NCI-H526 (cell line): ENCODE measurements at places on chromosomes 6 and 20.

DNA sequence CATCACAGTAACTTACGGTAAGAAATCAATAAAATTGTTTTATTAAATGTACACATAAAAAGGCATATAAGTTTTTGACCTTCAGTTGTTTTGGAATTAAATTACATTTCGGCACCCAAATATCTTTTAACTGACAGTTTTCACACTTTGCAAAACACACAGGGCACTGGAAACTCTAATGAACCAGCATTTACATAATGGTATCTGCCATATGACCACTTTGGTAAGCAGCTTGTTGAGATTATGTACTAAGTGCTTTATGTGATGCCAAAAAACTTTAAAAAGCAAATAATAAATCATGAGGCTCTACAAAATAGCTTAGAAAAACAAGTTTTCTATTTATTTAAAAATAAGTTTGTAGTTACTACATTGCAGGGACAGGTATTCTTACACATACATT lies 68.2 kb downstream of the IRAK1BP1 start:
- DNase-seq = no peak

DNA sequence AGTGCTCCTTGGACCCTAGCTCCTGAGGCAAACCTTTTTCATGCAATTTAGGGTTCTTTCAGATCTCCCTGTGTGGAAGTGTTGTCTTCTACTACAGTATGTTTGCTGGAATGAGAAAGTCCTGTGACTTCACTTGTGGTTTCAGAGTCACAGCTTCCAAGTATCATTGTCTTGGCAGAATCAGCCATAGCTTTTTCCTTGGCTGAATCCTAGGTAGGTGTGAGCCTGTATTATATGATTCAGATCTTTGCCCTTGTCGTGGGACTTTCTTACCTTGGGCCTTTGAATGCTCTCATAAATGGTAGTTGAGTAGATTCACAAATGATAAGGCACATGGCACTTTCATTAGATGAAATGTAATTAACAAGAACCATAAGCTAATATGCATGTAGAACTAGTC lies 16.5 kb downstream of the CARMIL1 start:
- no peak for DNase-seq

DNA sequence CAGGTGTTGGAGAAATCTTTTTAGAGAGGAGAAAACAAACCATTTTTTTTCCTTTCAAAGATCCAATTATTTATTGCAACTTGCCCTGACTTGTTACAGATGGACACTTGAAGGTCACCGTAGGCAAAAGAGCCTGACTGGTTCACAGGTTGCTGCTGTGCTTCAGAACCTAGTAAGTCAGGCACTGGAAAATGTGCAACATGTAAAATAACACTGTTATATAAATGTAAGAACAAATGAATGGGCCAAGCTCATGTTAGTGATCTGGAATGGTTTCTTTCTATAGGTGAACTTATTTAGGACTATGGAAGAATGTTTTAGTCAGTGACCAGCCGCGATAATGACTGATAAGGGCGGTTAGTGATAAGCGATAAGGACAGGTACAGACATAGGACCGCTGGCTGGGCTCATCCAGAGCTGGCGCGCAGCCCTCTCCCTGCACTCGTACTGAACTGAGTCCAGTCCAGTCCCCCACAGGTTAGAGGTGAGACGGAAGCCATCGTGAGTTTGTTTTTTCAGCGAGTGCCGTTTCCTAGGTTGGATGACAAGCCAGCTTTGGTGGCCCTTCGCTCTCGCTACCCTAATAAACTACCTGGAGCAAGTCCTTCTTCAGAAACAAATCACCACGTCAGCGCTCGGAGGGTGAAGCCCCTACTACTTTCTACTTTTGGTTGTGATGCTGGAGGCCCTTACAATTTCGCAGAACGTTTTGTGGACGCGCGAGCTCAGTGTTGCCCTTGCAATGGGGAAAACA lies 94.4 kb upstream of the PRDM1 start:
- peak; percentile 45 for DNase-seq

DNA sequence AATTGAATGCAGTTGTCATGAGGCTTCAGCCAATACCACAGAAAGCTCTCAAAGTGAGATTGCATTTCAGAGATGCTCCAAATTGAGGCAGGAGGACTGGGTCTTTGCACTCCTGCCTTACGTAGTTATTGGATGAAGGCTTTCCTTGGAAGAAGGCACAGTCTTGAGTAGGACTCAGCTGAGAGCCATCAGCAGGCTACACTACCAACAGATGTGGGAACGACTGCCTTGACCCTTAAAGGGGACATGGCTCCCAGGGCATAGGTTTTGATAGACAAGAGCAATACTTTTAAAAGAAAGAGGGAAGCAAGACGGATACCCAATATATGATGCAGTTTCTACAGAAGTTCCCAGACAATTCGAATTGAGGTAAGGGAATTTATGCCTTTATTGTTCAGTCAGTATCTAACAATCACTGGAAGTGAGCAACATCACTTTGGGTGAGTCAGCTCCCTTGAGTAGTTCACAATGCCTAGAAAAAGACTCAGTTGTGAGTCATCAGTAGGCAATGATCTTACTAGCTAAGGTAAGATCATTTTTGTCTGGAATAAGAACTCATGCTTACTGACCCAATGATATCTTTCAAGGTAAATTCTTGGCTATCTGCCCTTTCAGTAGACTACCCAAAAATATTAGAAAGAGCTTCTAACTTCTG lies 390.8 kb downstream of the GJA1 start:
- DNase-seq = no peak

DNA sequence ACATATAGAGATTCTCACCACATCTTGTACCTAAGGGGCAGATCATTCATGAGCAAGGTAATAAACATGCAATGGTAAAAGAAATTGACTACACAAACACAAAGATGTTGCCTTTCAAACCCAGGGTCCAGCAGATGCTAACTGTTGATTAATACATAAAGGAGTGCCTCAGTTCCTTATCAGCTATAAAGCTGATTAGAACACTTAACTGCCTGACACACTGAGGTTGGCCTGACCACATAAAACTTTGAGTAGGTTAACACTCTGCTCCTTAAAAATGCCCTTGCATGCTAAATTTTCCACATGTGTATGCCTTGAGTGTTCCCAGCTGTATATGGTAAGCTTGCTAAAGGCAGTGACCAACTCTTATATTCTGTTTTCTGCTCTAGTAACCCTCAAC lies 14.9 kb downstream of the CRISP2 start:
- no peak for DNase-seq

GRCh38 chr6:13708736-13709135 lies 2.9 kb downstream of the RANBP9 start:
- no peak for DNase-seq

DNA sequence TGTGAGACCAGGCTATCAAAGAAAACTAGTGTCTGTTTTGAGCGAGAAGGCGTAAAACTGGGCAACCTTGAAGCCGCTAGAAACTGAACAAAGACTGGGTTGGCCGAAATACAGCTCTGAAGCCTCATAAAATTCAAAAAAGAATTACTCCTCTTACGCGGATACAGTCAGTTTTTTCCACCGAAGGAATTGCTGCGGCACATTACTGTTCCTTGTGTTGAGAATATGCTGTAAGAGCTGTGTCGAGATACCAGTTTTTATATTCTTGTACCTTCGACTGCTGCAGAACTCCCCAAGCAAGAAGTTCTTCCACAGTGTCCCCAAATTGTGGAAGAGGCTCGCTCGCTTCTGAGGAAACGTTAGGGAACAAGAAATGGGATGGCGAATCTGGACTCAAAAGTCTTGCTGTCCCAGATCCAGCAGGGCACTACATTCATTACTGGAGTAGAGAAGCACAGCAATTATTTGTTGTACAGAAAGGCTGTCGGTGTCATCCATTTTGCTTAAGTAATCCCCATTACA lies 523 bp upstream of the COX7A2 start:
- DNase-seq = peak; percentile 10
